NB4 (cell line): ENCODE measurements at places on chromosomes 2 and 18.

DNA sequence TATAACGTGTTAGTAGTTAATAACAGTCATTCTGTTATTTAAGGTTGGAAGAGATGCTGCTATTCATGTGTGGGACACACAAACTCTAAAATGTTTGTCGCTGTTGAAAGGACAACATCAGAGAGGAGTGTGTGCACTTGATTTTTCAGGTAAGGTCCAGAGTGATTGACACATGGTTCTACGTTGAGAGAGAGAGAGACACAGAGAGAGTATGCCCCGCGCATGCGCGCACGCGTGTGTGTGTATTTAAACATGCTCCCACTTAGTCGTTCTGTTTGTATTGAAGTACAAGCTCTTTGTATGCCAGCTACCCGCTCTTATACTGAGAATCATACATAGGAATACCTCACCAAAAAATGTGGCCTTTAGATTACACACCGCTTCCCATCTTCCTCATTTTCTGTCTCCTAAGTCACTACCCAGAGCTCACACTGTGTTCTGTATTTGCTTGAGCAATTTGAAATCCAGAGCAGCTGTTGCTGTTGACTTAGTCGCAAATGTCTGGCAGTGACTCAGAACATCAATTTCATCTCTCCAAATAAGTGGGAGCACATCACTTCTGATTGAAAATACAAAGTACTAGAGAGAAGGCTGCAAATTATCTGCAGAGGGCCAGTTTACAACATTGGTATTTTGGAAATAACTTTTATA is 148.1 kb downstream of the EML6 start:
- peak; percentile 45 for DNase-seq

- no peak for DNase-seq
Measured at GRCh38 chr2:230137902-230138539, 69.3 kb upstream of the SLC16A14 start.

- no peak for DNase-seq
Measured at GRCh38 chr2:164205347-164205746, 415.9 kb downstream of the GRB14 start.

- DNase-seq = no peak
Measured at GRCh38 chr2:236954641-236955040, 131.0 kb upstream of the COPS8 start.

DNA sequence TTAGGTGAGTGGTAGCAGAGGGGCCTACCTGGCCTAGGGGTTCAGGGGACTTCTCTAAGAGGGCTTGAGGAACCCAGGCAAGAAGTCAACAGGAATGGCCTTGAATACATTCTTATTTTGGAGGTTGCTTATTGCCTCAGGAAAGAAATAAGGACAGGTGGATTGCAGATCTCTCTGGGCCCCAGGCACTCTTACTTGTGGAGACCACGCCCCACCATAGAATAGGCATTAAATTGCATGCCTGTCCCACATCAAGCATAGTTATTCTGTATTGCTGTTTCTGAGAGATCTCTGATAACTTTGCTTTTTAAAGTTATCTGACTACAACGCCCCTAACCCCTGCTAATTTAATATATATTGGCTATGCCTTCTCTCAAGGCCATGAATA is 68.0 kb upstream of the SP3 start:
- DNase-seq = no peak

DNA sequence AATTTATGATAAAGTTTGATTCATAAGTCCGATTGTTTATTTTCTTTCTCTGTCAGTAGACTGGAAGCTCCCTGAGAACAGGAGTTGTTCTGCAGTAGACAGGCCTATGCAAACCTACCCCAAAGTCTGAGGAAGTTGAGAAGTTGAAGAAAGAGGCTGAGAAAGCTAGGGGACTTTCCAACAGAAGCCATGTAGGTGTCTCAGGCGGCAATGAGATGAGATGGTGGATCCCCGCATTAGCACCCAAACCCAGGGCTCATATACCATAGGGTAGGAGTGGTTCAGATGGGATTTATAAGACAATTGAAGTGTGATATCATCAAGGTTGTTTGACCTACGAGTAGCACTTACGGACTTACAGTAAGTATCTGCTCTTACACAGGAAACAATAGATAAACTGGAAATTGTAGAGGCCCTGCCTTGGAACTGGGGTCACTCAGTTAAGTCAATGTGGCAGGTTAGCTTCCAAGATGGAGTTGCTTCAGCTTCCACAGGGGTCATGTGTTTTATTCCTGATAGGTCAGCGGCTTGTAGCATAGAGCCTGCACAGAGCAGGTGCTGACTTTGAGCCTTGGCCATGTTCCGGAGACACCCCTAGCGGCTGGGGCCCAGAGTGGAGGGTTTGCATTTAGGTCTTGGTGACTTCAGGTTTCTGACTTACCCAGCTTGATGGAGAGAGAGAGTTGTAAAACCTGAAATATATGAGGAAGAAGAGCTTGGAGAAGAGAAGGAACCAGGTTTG is 2.3 kb upstream of the PSD4 start:
- DNase-seq = no peak

DNA sequence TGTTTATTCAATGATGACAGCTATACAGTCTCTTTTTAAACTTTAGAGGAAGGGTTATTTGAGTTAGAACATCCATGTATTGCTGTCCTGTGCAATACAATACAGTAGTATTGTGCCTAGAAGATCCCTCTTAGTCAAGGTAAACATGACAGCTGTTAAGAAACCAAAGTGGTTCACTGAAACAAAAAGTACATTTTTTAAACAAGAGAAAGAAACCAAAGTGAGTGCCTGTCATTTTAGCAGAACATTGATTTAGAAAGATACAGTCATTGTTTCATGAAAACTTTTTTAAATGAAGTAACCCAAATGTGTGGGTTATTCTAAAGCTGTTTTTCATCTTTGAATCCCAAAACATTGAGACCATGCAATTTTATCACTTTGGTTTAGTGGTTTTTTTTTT is 15.5 kb downstream of the ITPRID2 start:
- no peak for DNase-seq

DNA sequence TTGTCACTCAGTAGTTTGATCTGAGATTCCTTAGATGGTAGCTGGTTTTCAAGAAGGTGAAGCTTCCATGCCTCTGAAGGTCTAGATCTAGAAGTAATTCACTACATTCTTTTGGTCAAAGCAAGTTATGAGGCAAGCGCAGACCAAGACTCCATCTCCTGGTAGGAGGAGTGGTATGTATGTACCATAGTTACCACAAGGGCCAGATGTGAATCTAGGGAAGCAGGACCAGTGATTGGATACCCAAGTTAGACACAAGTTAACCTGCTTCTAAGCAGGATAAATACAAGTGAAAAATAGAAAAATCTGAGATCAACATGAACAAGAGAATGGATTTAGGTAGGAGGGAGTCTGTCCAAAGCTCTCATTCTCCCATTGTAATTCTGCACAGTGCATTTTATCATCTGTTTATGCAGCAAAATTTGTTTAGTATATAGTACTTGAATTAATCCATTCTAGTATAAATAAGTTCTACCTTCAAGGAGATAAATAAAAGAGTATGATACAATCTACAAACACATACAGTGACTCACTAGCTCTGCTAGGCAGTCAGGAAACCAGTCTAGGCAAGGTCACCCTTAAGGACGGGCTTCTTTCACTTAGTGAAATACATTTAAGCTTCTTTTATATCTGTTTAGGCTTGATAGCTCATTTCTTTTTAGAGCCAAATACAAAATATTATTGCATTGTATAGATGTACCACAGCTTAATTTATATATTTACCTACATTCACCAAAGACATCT is 14.2 kb upstream of the DOCK10 start:
- DNase-seq = no peak

- DNase-seq = peak; percentile 12
Measured at GRCh38 chr18:49206717-49207116, 253.7 kb downstream of the DYM start.

DNA sequence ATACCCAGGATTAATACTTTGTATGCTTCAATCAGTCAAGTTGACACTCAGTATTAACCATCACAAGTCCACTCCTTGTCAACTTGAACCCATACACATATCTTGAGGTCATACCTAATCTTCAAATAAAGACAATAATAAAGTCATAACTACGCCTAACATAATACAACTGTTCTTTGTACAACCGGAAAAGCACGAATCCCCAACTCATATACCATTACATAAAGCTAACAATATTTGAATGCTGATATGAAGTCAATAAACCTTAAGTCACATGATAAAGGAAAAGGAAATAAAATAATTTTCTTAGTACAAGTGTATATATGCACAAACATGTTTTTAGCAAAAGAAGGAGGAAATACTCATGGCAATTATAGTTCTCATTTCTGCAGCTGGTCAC is 770.6 kb upstream of the GYPC start:
- no peak for DNase-seq

- peak; percentile 43 for DNase-seq
Measured at GRCh38 chr18:74234326-74235171, 57.2 kb downstream of the CYB5A start.

DNA sequence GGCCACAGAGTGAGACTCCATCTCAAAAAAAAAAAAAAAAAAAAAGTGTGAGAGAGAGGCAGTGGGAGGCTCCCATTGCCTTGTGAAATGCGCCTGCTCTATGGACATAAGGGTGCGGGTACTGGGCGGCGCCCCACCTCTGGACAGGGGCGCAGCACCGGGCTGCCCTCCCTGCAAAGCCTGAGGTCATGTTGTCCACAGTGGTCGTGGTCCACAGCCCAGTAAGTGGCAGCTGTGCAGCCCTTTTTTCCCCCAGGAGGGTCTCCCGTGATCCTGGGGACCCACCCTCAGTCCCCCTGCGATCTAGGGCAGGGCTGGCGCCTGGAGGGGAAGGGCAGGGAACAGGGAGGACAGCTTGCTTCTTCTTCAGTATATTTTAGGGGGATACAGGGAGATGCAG is 37.8 kb downstream of the LPIN1 start:
- DNase-seq = no peak

- DNase-seq = no peak
Measured at GRCh38 chr2:2653231-2653630, 322.2 kb upstream of the MYT1L start.

DNA sequence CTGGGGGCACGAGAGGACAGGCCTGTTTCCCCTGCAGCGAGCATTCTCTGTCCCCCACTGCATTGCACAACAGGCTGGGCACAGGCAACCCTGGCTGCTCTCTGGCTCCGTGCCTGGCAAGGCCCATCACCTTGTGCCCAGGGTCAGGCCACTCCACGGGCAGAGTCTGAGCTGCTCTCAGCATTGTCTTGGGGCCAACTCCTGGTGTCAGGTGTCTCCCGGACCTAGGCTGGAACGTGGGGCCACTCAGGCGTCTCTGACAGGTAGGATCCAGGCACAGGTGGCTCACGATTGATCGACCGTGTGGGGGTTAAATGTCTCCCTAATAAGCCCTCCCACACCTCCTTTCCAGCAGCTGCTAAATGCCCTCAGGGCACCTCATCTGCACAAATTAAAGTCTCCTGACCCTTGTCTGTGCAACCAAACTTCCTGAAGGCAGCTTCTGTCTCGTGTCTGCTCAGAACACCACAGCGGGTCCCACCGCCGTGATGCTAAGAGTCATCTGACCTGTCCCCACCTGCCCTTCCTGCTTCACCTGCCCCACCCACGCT is 66.6 kb upstream of the GPC1 start:
- no peak for DNase-seq

GRCh38 chr18:55219823-55220222 is 260.6 kb upstream of the CCDC68 start:
- DNase-seq = no peak

- DNase-seq = no peak
Measured at GRCh38 chr2:142290931-142291330, 160.1 kb upstream of the LRP1B start.

- DNase-seq = peak; percentile 36
Measured at GRCh38 chr2:152410165-152410597, 75.2 kb downstream of the FMNL2 start.

GRCh38 chr2:240879105-240879504 is 10.5 kb downstream of the AGXT start:
- no peak for DNase-seq

DNA sequence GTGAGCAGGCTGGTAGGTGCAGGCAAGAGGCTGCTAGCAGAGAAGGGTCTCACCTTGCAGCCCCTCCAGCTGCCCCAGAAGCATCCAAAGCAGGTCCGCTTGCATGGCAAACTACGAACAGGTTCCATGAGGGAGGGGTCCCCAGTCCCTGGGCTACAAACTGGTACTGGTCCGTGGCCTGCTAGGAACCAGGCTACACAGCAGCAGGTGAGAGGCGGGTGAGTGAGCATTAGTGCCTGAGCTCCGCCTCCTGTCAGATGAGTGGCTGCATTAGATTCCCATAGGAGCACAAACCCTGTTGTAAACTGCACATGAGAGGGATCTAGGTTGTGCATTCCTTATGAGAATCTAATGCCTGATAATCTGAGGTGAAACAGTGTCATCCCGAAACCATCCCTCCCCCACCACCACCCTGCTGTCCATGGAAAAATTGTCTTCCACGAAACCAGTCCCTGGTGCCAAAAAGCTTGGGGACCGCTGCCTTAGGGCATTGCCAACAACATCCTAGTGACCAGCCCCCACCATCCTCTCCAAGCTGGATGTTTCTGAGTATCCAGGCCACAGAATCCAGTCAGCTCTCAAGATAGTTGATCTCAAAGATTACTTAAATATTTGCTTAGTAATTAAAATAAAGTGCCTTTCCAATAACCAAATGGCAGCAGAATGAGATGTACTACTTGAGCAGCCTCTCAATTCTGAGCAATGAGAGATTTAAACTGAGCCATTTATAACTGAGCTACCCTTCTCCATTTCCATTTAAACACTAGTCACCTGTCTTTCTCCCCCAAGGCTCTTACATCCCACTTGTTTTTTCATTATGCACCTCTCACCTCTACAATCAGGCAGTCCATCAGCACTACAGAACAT is 32.4 kb downstream of the LRP2 start:
- DNase-seq = no peak

- no peak for DNase-seq
Measured at GRCh38 chr18:44849361-44849760, 168.7 kb downstream of the SETBP1 start.

- no peak for DNase-seq
Measured at GRCh38 chr2:233830111-233830802, 24.1 kb downstream of the HJURP start.

GRCh38 chr18:37107748-37108522 is 279.0 kb downstream of the KIAA1328 start:
- no peak for DNase-seq

GRCh38 chr2:190657474-190658255 is 8.8 kb downstream of the NAB1 start:
- no peak for DNase-seq

DNA sequence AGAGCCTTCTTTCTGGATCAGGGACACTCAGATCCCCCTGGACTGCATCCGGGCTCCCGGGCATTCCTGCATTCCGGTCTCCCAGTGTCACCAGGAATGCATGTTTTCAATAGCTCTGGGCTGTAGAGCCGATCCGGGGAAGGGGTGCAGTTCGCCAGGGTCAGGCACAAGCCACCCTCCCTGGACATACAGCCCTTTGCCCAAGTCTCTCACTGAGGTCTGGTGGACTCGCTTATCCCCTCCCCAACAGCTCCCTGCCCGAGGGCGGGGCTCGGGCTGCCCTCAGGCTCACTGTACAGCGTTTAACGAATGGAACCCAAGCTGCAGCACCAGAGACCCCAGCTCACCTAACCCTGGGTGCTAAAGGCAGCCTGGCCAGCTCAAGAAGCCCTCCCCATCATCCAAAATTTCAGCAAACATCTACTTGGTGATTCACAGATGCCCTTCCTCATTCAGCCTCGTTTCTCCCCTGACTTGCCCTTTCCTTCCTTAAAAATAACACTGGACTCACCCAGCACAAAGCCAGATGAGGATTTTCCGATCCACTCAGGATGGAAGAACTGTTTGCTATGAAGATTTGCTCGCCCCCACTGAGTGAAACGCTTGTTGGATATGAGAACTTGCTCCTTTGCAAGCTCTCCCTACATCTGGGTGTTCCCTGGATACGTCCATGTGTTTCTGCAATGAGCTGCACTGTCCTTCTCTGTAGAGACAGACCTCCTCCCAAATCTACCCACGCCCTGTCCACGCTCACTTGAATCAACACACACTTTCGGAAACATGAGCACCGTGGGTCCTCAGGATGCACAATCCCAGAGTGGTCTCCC is 58.1 kb downstream of the PXDN start:
- no peak for DNase-seq
